ENCODE measurements at places on chromosomes 1 and 21. TPM values are rescaled to one million over a fixed set of nuclear protein-coding genes. Genes with fewer than 3 reads are reported as not detected.

- peak; percentile 16 for DNase-seq
Observed at GRCh38 chr1:225471453-225472301, 43.8 kb upstream of the LBR start.

- no peak for DNase-seq
Observed at GRCh38 chr1:201692555-201693394, 136.2 kb upstream of the IPO9 start.

DNA sequence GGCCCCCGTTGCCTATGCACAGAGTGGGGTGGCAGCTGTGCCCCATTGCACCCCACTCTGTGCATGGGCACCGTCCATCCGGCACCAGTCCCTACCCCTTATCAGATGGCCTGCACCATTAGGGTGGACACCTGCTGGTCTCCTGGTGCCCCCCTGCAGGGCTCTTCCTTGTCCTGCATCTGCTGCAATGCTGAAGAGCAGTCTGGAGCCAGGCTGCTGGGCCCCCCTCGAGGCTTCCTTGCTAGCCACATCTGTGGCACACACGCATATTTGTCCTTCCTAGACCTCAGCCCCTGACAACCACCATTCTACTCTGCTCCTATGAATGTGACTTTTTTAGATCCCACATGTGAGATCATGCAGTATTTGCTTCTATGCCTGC is 56.4 kb downstream of the COL18A1 start:
- DNase-seq = peak; percentile 11

DNA sequence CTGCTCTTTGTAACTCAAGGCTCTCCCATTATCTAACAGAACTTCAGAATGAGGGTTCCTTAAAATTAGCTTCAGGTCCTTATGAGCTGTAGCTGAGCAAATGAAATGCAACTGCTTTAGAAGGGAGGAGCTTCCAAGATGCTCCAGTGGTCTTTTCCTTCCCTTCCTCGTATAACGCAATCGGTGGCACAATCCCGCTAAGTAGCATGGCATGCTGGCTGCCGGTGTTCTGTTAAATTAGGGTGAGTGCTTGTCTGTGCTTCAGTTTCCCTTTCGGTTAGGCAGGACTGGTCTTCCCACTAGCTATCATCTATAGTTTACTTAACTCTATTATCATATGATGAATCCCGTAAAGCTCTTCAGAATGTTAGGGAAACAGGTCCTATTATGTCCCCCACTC is 917 bp downstream of the KIAA0040 start:
- DNase-seq = peak; percentile 26

GRCh38 chr1:58035523-58035922 is 511.0 kb downstream of the OMA1 start:
- DNase-seq = no peak

DNA sequence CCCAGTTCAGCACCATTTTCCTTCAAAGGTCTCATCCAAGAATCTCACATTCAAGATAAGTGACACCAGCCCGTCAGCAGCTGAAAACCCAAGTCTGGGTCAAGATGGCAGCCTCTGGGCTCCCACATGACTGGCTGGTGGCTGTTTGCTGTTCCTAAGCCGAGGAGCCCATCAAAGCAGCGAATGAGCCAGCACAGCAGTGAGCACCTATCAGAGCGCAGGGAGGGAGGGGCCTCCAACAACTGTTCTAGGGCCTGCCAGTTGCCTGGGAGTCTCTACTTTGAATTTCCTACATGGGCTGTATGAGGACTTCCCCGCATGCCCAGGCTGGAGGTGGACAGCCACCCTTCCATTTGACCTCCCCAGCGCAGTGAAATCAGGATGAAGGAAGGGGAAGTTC is 102.7 kb downstream of the ADARB1 start:
- DNase-seq = no peak

GRCh38 chr21:20108976-20109540 is 889.2 kb upstream of the NCAM2 start:
- no peak for DNase-seq

DNA sequence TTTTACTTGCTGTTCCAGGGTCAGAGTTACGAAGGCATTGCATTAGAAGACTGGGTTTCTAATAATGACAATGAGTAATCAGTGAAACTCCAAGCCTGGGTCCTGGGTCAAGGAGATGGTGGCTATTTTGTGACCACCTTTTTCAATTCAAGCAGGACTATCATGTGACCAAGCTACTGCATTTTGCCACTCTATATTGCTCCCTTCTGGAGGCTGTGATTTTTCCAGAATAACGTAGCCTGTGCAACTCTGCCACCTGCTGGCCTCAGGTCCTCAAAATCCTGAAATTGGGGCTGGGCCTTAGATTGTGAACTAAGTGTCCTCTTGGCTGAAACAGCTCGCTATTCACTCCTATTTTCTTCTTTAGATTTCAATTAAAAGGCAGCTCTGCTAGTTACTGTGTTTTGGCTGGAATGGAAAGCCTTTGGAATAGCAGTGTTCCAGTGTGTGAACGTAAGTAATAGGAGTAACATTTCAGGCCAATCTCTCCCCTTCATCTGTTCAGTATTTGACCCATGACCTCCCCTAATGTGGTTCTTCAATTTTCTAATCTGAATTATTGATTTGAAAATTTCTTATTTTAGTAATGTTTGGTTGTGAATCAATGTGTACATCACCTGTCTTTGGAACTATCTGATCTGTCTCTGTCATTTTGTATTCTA is 52.9 kb upstream of the CD46 start:
- peak; percentile 14 for DNase-seq

GRCh38 chr1:42164551-42165420 is at the start of gene GUCA2A:
Gene GUCA2A (minus strand): TSS chr1:42164745. CDS start chr1:42164712, 33 bp downstream.
- no peak for DNase-seq

GRCh38 chr1:2561898-2562895 is 6.0 kb downstream of the TNFRSF14 start:
- no peak for DNase-seq

DNA sequence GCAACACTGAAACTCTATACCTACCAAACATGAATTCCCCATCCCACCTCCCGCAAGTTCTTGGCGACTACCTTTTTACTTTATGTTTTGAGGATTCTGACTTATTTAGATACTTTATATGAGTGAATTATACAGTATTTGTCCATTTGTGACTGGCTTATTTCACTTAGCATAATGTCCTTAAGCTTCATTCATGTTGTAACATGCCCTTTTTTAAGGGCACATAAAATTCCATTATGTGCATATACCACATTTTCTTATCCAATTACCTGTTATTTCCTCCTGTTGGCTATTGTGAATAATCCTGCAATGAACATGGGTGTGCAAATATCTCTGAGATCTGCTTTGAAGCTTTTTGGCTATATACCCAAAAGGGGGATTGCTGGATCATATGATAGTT is 22.0 kb upstream of the CHIT1 start:
- no peak for DNase-seq

- DNase-seq = no peak
Observed at GRCh38 chr1:201556841-201557571, 18.1 kb downstream of the NAV1 start.

DNA sequence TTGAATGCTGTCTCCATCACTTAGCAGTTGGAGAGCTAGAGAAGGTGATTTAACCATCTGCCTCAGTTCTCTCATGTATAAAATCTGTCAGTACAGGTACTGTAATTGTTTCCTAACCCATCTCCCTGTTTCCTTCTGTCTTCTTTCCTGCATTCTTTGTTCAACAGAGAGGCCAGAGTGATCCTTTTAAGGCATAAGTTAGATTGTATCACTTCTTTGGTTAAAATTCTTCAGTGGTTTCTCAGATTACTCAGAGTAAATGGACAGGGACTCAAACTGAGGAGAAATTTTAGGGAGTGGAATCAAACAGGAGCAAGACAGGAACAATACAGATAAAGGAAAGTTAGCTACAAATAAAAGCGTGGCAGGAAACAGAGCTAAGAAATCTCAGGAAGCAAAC is 45.2 kb upstream of the SSX2IP start:
- DNase-seq = no peak

DNA sequence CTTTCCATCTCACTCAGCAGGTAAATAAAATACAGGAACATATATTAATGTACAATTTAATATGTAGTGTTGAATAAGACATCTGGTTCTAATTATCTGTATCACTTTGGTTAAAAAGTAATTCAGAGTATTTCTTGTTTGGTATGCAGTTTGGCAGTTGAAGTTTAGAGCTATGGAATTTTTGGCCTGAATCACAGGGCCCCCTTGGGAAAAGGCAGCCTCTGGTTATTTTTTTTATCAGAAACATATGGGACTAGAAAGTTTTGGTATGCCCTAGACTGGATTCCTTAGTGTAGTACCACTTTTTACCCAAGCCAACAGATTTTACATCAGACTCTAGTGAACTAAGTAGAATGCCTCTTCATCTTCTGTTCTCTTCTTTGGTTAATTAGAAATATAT is 26.4 kb downstream of the CNST start:
- no peak for DNase-seq

DNA sequence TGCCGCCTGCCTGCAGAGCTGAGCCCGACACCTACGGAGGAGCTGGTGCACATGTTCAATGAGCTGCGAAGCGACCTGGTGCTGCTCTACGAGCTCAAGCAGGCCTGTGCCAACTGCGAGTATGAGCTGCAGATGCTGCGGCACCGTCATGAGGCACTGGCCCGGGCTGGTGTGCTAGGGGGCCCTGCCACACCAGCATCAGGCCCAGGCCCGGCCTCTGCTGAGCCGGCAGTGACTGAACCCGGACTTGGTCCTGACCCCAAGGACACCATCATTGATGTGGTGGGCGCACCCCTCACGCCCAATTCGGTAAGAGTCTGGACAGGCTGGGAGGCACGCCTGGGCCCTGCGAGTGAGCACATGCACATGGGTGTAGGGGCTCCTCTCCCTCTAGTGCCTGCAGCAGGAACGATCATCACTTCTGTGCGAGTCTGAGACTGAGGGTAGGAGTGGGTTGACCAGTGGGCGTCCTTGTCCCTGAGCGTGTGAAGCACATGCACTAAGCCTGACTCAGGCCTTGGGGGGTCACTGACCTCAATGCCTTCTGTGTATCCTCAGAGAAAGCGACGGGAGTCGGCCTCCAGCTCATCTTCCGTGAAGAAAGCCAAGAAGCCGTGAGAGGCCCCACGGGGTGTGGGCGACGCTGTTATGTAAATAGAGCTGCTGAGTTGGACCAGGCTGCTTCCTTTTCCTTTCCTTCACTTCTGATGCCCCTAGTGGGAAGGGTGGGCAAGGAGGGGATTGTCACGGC is 6.9 kb downstream of the DMAP1 start:
- DNase-seq = no peak

GRCh38 chr1:159008744-159009188 is 941 bp upstream of the IFI16 start:
- DNase-seq = no peak

- DNase-seq = peak; percentile 70
Observed at GRCh38 chr1:154352581-154353459, 27.5 kb downstream of the ATP8B2 start.

DNA sequence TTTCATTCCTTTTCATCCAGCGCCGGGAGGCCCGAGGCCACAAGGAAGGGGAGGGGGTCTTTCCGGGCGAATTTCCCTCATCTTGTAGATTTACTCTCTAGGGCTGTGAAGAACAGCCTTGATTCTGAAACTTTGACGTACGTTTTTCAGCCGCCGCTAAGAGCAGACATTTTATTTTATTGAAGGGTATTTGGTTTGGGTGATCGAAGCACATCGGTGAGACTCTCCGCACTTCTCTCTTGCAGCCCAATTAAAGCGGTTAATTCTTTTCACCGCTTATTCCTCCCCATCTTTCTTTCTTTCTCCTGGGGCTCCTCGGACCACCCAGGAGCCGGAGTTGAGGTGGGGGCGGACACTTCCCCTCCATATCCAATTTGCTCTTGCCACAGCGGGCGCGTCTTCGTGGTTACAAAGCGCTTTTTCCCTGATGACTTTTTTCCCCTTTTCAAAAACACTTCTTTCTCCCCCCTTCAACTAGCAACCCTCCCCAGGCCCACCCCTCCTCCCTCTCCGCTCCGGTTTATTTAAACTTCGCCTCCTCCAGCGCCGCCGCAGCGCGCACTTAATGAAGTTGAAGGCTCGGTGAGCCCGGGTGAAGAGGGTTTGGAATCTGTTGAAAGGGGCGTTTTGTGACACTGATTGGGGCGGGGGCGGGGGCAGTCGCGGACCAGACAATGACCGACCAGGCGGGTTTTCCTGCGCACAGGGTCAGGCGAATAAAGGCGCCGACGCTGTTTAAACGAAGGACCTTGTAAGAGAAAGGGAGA is 5.9 kb downstream of the FOXD2 start:
- no peak for DNase-seq

- no peak for DNase-seq
Observed at GRCh38 chr1:152034324-152034653, 2.5 kb downstream of the S100A11 start.

DNA sequence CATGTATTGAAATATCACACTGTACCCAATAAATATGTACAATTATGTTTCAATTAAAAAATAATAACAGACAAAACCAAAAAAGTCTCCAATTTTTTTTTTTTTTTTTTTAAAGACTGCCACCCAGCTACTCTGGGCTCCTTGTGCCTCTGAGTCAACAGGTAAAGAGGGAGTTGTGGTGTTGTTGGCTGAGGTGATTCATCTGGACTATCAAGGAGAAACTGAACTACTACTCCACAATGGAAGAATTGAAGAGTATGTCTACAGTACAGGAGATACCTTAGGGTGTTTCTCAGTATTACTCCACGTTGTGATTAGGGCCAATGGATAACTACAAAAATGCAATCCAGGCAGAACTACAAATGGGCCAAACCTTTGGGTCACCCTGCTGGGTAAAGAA is 67.9 kb downstream of the SCMH1 start:
- DNase-seq = no peak

Gene MMEL1
- polyA plus RNA-seq = 1.1 TPM

Gene FYB2
- 0.18 TPM for polyA plus RNA-seq

Gene CELA2A
- polyA plus RNA-seq = 7.5 TPM

Gene ENSA
- polyA plus RNA-seq = 111 TPM

Gene XPR1
- polyA plus RNA-seq = 5.7 TPM

Gene TUFT1
- polyA plus RNA-seq = 6.6 TPM

Gene C1orf53
- polyA plus RNA-seq = 6.7 TPM

Gene SERPINC1
- 0.37 TPM for polyA plus RNA-seq

Gene COL6A2
- polyA plus RNA-seq = 50.9 TPM

Gene C1orf116
- polyA plus RNA-seq = 0.02 TPM

Gene SPRR2F
- polyA plus RNA-seq = 54.7 TPM

Gene C1orf87
- polyA plus RNA-seq = 0.04 TPM

Gene EGLN1
- 18.5 TPM for polyA plus RNA-seq

Gene ZNF695
- polyA plus RNA-seq = 0.35 TPM
